LHCN-M2 (cell line): ENCODE measurements at places on chromosomes 1 and 21. TPM values are rescaled to one million over a fixed set of nuclear protein-coding genes. Genes with fewer than 3 reads are reported as not detected.

- no peak for DNase-seq
Observed at GRCh38 chr1:24255226-24255625, 63.9 kb upstream of the GRHL3 start.

Gene C1QA
- not detected in 2 replicates for total RNA-seq

- no peak for DNase-seq
Observed at GRCh38 chr1:227797144-227797543, 18.3 kb upstream of the PRSS38 start.

DNA sequence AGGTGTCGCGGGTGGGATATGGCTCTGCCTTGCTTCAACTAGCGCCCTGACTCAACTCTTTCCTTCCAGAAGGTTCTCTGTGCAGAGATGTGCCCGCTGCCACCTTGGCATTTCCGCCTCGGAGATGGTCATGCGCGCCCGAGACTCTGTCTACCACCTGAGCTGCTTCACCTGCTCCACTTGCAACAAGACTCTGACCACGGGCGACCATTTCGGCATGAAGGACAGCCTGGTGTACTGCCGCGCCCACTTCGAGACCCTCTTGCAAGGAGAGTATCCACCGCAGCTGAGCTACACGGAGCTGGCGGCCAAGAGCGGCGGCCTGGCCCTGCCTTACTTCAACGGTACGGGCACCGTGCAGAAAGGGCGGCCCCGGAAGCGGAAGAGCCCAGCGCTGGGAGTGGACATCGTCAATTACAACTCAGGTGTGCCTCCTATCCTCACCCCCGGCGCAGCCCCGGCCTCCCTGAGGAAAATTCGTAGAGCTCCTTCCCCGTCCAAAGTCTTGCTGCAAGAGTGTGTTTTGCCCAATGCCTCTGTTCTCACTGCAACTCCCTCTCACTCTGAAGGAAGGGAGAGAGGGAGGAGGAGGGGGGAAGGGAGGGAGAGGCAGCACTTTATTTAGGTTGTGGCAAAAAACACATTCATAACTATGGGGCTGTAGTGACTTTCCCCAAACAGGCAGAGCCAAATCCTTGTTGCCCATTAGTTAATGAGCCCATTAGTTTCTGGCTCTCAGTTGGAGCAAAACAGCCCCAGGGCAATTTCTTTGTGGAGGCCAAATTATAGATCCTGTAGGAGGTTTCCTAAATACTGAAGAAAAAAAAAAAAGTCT is 4.3 kb downstream of the LHX9 start:
- no peak for DNase-seq

GRCh38 chr21:44578371-44579055 is 1.9 kb downstream of the KRTAP10-5 start:
- DNase-seq: no peak

- DNase-seq: no peak
Observed at GRCh38 chr1:247365023-247365422, 33.4 kb upstream of the ZNF496 start.

- no peak for DNase-seq
Observed at GRCh38 chr1:172627702-172628101, 31.2 kb upstream of the FASLG start.

Gene INAVA
- total RNA-seq: 0.63 and 1.5 TPM in 2 replicates

GRCh38 chr1:202648605-202649226 is 61.5 kb downstream of the SYT2 start:
- no peak for DNase-seq

GRCh38 chr1:15153184-15153841 is at the start of gene TMEM51:
Gene TMEM51 (plus strand): TSS chr1:15153747. CDS start chr1:15215088, 61,341 bp downstream.
- DNase-seq: peak; percentile 44

DNA sequence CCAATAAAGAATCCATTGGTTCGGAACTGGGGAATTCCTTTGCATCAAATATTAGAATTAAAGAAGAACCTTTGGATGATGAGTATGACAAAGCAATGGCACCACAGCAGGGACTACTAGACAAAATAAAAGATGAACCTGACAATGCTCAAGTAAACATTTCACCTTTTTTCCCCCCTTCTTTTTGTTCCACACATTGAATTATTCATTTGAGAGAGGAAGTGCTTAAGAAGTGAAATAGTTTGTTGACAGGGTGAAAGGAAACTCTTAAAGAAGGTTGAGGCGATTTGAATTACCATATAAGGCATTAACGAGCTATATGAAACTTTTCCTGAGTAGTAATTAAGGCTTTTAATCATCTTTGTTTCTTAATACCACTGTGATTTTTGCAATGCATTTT is 93.1 kb downstream of the ZMYM4 start:
- DNase-seq: no peak

Gene RAB7B
- total RNA-seq: 3.4 and 3.9 TPM in 2 replicates

GRCh38 chr1:204624631-204625216 is 60.8 kb downstream of the LRRN2 start:
- DNase-seq: no peak

DNA sequence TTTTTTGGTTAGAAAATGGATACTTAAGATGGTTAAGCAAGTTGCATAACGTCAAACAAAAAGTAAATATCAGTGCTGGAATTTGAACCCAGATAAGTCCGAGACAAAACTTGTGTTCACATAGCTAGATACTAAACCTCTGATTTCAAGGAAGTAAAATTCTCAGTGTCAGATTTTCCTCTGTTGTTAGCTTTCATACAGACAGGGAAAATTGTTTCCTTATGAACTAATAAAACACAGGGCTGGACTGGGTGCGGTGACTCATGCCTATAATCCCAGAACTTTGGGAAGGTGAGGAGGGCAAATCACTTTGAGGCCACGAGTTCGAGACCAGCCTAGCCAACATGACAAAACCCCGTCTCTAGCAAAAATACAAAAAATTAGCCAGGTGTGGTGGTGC is 51.3 kb downstream of the PCNX2 start:
- no peak for DNase-seq

GRCh38 chr1:204591473-204592090 is 75.4 kb downstream of the MDM4 start:
- peak; percentile 86 for DNase-seq

DNA sequence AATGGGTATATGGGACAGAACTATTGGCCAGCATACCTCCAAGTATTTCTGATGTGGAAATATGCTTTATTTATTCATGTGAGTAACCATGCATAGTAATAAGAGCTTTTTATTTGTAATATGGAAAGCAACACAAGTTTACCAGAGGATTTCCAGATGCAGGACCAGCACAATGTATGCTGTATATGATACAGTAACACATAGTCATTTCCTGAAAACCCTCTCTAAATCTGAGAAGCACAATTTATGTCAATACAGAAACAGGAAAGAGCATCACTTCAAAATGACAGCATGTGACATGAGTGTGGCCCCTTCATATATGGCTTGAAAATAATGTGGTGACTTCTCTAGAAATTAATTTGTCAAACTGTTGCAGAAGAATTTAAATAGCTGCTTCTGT is 1134.7 kb upstream of the ADGRL2 start:
- no peak for DNase-seq

Gene CTSS
- 5.6 and 6.1 TPM in 2 replicates for total RNA-seq

GRCh38 chr1:1911350-1912041 is 3.6 kb upstream of the CALML6 start:
- DNase-seq: no peak

Gene HPCAL4
- 1.6 and 3.1 TPM in 2 replicates for total RNA-seq

DNA sequence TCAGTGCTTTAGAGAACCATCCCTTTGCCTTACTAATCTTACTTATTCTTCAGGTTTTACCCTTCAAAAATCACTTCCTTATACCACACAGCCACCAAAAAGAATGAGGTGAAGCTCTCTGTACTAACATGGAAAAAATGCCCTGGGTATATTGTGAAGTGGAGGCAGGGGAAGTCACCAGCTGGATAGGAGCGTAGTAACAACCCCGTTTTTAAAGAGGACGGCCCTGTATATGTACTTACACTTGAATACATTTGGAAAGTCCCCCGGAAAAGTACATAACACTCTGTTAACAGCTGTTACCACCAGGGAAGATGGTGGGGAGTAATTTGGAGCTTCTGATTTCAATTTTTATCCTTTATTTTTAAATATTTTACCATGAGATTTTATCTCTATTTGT is 28.2 kb upstream of the KHDRBS1 start:
- DNase-seq: peak; percentile 22

GRCh38 chr1:174942547-174943255 is 57.0 kb upstream of the CACYBP start:
- DNase-seq: no peak

- no peak for DNase-seq
Observed at GRCh38 chr21:14454016-14455009, 71.4 kb upstream of the HSPA13 start.

Gene ABCD3
- total RNA-seq: 45.3 and 50.4 TPM in 2 replicates

- DNase-seq: no peak
Observed at GRCh38 chr21:33313183-33313582, 11.6 kb upstream of the IFNAR1 start.

GRCh38 chr1:113978863-113979702 is at the start of gene OLFML3:
Gene OLFML3 (plus strand): TSS chr1:113979474. CDS start chr1:113979517, 43 bp downstream.
- peak; percentile 92 for DNase-seq

Gene AHCTF1
- total RNA-seq: 41.2 and 42.8 TPM in 2 replicates

Gene ARHGAP30
- not detected in 2 replicates for total RNA-seq

DNA sequence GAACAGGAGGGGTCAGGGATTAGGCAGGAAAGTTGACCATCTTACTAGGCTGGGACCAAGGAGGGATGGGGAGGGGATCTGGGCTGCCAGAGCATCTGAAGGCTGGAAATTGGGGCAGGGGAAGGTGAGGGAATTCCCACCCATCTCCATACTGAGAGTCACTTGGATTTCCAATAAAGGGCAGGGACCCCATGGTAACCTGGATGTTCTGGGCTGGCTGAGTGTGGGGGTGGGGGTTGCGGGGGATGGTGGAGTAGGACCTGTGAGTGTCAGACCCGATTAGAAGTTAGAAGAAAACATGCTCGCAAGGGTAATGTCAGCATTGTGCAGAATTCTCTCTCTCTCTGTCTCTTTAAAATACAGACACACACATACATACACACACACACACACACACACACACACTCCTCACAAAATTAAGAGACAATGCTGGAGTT is 40.0 kb upstream of the EPS15 start:
- no peak for DNase-seq

DNA sequence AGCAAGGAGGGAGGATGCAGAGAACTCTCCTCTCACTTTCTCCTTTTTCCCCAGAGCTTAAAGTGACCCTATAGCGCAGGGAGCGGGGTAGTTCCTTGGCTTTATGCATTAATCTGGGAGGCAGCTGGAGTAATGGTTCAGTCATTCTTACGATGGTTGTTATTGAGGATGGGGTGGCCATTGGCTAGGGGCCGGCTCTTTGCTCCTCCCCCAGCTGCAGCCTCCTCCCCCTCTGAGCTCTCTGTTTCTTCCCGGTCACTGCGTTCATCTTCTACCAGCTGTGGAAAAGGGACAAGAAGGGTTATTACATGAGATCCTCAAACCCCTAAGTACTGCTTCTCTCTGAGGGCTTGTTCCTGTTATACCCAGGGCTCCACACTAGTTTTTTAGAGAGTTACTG is 8.6 kb downstream of the CERS2 start:
- DNase-seq: no peak

Gene OR2T11
- not detected in 2 replicates for total RNA-seq

Gene HUNK
- total RNA-seq: not detected in 2 replicates

Gene VPS45
- 39.8 and 41.4 TPM in 2 replicates for total RNA-seq

Gene SLAMF1
- total RNA-seq: 0.38 TPM in 1 of 2 replicates, not detected in the other

Gene PDZK1
- 0.13 and 0.69 TPM in 2 replicates for total RNA-seq

DNA sequence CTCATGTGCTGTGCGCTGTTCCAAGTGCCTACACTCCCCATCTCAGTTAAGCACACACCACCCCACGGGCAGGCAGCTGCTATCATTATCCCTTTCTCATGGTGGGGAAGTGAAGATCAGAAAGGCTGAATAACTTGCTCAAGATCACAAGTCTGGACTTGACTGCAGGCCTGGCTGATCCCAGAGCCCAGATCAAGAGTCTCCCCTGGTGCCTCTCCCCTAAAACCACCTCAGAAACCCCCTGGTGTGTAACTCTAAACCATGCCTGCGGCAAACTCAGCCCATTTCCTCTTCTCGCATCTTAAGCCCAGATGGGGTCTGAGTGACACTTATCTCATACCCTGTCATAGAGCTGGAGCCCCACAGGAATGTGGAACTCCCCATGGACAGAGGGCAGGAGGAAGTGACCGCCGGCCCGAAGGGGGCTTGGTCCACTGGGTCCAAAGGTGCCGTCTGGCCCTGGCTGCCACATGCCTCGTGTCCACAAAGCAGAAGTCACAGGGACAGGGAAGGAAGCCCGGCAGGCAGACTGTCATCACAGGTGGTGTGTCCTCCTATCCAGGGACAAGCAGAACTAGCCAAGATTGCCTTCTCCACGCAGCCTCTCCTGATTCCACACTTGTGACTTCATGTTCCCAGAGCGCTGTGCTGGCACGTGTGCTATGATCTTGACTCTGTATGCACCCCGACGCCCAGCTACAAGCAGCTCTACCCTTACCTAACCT is 92.1 kb downstream of the SYF2 start:
- no peak for DNase-seq

DNA sequence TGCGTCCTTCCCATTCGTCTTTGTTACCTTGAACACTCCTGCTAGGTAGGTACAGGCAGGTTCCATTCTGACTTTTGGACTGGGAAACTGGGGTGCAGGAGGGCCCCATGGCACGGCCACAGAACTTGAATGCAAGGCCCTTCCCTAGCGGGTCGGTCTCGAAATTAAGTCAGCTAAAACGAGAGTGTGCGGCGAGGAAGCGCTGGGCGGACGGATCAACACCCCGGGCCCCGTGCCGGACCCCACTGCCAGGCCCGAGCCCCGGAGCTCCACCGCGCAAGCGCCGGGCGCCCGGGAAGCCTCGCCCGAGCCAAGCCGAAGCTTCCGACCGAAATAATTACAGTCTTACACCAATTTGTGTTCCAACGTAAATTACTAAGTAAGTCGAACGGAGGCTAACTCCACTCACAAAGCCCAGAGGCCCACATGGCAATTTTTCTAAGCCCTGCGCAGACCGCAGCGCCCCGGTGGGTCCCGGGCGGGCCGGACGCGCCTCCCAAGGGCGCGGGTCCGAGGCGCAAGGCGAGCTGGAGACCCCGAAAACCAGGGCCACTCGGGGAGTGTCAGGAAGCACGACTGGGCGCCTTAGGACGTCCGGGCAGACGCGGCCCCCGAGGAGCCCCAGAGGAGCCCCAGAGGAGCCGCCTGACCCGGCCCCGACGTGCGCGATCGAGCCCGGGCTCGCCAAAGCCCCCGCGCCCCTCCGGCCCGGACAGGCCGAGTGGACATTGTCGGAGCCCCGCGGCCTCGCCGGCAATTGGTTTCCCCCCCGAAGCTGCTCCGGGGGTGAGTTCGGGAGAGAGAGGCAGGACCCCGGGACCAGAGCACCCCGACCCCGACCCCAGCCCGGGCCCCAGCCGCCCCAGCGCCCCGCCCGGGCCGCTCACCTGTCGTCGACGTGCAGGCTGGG is 624 bp downstream of the RIPK4 start:
- no peak for DNase-seq

Gene PMF1
- total RNA-seq: 67.2 and 70.1 TPM in 2 replicates

DNA sequence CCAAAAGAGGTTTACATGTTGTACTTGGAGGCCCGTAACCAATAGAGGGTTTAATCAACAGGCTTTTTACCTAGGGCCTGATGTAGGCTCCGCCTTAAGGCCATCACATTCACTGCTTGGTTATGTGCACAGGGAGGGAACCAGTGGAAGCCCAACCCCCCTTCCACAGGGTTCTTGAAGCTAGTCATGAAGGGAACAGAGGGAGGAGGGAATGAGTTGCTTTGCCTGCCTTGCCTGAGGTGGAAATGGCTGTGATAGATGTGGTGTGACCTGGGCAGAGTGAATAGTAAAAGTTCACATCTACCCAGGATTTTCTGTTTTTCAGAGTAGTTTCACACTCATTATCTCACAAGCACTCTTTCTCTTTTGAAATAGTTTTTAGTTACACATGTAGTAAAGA is 215.1 kb downstream of the ST6GALNAC3 start:
- DNase-seq: no peak
